ENCODE measurements at places on chromosomes 3 and 15. TPM values are rescaled to one million over a fixed set of nuclear protein-coding genes. Genes with fewer than 3 reads are reported as not detected.

DNA sequence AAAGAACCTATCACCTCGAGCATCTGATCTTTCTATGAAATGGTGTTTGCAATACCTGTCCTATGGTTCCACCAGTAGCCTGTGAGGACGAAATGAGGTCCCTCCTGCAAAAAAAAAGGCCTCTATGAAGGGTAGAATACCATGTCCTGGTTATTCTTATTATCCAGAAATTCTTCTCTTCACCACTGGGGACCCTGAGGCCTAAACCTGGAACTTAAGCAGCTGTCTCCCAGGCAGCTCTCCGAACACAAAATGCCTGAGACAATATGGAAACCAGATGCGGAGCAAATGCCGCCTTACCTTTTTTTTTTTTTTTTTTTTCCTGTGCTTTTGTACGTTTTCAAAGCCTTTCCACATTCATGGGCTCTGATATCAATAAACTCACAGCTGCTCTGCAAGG, 62.1 kb upstream of the WNT5A start:
- DNase-seq: no peak

DNA sequence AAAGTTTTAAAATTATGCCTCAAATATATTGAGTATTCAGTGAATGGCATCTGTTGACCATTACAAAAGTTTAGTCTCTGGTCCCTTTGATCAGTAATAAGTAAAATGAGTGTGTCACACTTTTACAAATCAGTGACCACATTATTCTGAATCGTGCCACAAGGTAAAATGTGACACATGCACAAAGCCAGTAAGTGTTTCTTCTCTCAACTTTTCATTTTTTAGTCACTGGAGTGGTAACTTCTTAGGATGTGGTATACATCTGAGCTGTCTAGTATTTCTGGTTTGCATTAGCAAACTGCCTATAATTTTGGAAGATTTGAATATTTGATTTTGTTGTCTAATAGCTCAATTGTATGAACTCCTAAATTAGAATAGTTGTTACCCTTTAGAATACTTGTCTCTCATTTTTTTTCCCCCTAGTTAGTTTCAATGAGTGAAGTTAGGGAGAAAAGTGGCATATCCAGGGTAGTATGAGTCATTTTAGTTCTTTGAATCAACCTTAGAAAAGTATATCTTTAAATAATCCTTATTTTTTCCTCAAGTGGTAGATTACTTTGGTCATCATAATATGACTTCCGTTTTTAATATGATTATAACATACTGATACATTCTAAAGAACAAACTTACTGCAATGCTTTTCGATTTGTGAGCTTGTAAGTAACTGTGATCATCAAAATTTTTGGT, 18.1 kb downstream of the DNAJC13 start:
- DNase-seq: no peak

DNA sequence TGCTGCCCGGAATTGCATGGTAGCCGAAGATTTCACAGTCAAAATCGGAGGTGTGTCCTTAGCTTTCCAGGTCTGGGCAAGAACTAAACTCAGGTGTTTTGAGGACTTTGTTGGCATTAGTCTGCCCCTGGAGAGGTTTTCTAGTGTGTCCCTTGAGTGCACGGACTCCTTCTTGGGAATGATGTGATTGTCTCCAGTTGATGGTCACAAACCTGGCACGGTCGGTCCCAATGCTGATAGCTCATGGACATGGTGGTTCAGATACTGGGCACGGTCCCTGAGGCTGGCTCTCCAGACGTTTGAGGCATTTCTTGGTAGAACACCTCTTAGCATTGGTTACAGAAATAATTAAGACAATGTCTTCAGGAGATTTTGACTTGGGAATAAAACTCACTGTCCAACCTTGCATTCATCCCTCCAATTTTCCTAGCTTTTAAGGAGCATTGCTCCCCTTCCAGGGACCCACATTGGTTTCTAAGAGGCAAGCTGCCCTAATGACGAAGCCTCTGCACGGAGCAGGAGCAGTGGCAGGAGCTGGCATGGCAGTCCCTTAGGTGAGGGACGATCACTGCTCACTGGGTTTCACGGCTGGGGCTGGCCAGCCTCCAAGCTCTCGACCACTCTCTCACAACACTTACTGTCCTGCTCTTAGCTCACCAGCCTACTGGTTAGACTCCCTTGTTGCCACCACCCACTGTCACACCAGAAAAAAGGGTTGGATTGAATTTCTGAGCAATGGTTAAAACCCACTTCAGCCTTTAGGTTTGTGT, 68.1 kb downstream of the PGPEP1L start:
- no peak for DNase-seq

Gene SLC22A14
- not detected for total RNA-seq

Gene HYKK
- total RNA-seq: 13.8 TPM

All from MG63 (cell line).